ENCODE measurements at places on chromosomes 12 and 14. TPM values are rescaled to one million over a fixed set of nuclear protein-coding genes. Genes with fewer than 3 reads are reported as not detected.

The CLEC9A gene
- not detected for total RNA-seq

The OR4E1 gene
- total RNA-seq = not detected

The MLF2 gene
- total RNA-seq = 144 TPM

The CDK2 gene
- 133 TPM for total RNA-seq

The KSR2 gene
- not detected for total RNA-seq

The TPPP2 gene
- total RNA-seq = not detected

The CEP83 gene
- 29.2 TPM for total RNA-seq

The FNTB gene
- 13.3 TPM for total RNA-seq

The FAM90A1 gene
- 0.13 TPM for total RNA-seq

Measured in activated CD8-positive, alpha-beta memory T cell treated with anti-CD3 and anti-CD28 coated beads for 36 hours (primary cell).